Activated T-cell treated with anti-CD3 and anti-CD28 coated beads, Interleukin-2, amount 50 U/mL, for 1 hour (primary cell): ENCODE measurements at places on chromosomes 5 and 9.

DNA sequence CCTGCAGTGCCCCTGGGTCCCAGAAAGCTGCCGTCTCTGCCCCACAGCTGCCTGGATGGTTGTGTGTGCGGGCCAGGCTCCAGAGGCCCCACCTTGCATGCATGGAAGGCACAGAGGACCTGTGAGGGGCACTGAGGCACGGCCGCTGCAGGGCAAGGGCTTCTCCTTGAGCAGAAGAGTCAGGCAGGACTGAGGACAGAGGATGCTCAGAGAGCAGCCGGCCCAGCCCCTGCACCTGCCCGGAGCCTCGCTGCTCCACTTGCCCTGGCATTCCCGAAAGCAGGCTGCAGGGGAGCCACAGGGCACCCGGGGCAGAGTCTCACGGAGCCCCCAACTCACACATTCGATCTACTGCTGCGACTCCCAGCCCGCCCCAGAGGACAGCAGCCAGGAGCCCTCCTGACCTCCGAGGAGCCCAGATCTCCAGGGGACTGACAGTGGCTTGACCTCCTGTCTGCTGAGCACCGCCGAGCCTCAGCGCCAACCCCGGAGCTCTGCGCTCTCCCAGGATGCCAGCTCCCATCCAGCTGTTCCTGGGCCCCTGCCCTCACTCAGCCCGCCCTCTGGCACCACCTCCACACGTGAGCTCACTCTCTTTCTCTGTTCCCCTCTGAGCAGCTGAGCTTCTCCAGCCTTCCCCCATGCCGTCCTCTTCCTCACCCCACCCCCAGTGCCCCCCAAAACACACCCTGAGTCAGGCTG is 95.0 kb downstream of the KCNT1 start:
- no peak for DNase-seq

DNA sequence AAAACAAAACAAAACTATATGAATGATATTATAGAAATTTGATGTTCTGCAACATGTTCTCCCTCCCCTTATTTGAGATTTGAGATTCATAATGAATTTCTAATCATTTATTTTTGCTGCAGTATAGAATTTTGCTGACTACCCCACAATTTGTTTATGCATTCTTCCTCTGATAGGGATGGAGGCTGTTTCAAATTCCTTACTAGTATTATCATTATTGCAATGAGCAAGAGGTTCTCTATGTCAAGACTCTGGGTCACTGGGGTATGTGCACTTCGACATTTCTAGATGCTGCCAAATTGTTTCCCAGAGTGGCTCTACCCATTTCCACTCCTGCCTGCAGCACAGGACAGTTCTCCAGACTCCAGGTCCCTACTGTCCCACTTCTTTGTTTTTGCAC is 54.9 kb upstream of the DAB2IP start:
- DNase-seq = no peak

DNA sequence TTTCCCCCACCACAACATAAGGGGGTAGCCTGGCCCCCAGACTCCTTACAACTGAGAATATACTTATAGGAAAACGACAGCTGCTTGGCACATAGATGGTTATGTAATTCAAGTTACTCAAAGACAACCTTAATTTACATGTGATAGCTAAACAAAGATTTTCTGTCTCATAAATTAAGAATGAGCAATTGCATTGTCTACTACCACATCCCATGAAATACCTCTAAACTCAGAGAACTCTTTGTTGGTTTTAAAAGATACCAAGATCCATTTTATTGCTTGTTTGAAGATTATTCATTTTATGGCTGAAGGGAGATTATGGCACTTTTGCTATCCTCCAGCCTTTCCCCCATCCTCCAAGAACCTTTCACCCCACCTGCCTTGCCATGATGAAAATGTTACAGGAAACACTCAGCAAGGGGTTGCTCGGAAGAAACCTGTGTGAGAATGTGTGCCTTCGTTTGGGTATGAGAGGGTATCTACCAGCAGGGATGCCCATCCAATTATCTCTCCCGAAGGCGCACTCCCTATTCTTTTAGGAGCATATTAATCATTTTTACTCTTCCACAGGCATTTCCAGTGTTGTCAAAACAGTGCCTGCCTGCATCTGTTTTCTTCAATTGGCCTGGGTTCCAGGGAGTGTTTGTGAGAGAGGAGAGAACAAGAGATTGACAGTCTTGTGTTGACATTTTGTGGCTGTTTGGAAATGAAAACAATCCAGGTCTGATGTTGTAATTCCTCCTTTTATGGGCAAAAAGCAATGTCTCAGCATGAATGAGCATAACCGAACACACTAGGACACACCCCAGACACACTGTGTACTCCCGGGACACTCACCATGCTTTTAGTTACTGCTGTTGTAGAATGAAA is 208.0 kb upstream of the ANKRD55 start:
- no peak for DNase-seq

DNA sequence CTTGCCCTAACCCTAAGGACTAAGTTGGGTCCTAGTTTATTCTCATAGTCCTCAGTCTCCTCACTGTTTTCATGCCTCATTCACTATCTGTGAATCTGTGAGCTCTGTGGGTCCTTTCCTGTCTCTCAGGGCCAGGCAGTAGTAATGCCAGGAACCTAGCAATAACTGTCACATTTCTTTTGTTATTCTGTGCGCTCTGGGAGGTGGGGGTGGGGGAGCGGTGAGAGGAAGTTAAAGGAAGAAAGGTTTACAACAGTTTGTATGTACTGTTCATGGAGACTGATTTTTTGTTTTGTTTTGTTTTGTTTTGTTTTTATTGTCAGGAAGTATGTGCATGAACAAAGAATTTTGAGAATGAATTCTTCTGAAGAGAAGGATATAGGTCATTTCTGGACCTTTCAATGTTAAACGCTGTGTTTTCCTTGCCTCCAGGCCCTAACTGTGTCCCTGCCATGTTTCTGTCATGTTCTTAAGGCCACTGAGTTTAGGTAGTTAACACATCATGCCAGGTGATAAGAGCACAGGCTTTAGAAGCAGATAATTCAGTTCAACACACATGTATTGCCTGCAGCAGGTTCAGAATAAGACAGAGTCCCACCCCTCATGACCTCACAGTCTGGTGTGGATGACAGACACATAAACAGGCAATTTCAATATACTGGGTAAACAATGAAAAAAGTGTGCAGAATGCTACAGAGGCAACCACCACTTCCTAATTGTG is 13.3 kb upstream of the FEM1C start:
- DNase-seq = no peak

DNA sequence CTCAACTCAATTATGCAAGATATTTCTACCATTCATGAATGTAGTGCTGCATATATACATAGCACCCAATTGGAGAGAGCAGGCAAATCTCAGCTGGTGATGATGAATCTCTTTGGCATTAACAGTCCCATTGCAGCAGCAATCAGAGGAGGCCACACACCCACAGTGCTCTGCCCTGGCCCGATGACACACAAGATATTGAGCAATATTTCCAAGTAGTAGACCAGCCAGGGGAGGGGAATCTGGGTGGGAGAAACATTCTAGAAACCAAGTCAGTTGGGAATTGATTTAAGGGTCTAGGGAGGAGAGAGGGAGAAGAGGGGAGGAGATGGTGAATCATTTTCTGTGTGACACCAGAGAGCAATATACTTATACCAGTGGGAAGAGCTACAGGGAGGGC is 14.9 kb upstream of the C5orf63 start:
- no peak for DNase-seq

- DNase-seq = no peak
These were observed 24.7 kb upstream of the RANBP6 start for GRCh38 chr9:6040077-6040476.

GRCh38 chr5:95667061-95667618 is 15.7 kb downstream of the SPATA9 start:
- DNase-seq = no peak

DNA sequence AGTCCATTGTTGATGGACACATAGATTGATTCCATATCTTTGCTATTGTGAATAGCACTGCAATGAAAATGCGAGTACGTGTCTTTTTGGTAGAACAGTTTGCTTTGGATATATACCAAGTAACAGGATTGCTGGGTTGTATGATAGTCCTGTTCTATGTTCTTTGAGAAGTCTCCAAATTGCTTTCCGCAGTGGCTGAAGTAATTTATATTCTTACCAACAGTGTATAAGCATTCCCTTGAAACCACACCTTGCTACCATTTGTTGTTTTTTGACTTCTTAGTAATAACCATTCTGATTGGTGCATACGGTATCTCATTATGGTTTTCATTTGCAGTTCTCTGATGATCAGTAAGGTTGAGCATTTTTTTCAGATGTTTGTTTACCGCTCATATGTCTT is 792.9 kb downstream of the PTPRD start:
- no peak for DNase-seq

DNA sequence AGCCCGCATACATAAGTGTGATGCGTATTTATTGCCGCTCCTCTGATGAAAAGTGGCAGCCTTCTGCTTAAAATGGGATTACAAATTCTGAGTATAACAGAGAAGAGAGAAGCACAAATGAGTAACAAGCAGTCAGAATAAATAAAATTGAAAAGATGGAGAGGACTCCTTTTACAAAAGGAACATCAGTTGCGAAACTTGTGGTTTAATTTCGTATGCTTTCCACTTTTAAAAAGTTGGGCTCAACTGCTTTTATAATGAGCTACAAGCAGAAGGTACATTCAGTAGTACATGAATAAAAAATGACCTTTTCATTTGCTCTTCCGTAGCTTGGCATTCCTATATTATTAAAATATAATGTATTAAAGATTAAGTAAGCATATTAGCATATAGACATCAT is 320.0 kb downstream of the FBXL17 start:
- no peak for DNase-seq

DNA sequence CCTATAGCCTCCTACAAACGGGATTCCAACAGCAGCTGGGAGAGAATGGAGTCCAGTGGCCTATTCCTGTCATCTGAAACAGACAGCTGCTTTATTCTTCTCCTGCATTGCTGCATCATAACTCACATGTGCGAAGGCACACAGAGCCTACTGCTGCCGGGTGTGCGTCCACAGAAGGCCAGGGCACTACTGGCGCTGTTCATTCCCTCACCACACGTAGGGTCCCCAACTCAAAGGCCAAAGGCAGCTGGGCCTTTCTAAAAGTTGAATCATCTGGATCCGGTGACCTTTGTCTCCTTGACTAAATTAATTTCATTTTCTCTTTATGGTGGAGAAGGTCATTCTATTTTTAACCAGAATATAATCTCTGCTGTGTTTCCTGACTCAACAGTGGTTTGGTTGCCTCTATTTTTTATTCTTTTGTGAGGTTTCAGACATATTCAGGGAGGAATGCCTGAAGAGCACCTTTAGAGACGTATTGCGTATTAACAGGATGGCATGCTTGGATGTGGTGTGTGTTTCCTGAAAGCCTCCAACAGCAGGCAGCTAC is 10.8 kb upstream of the SPATA24 start:
- no peak for DNase-seq

GRCh38 chr9:109043578-109043977 is 30.3 kb upstream of the CTNNAL1 start:
- no peak for DNase-seq

GRCh38 chr9:92945796-92946195 is 1.5 kb upstream of the FGD3 start:
- DNase-seq = no peak
